GM18507 (cell line): ENCODE measurements at places on chromosomes 16 and 17.

- DNase-seq: no peak
Measured at GRCh38 chr16:2308089-2308962, 32.2 kb downstream of the ABCA3 start.

- DNase-seq: no peak
Measured at GRCh38 chr17:29674281-29674680, 51.6 kb upstream of the CORO6 start.

DNA sequence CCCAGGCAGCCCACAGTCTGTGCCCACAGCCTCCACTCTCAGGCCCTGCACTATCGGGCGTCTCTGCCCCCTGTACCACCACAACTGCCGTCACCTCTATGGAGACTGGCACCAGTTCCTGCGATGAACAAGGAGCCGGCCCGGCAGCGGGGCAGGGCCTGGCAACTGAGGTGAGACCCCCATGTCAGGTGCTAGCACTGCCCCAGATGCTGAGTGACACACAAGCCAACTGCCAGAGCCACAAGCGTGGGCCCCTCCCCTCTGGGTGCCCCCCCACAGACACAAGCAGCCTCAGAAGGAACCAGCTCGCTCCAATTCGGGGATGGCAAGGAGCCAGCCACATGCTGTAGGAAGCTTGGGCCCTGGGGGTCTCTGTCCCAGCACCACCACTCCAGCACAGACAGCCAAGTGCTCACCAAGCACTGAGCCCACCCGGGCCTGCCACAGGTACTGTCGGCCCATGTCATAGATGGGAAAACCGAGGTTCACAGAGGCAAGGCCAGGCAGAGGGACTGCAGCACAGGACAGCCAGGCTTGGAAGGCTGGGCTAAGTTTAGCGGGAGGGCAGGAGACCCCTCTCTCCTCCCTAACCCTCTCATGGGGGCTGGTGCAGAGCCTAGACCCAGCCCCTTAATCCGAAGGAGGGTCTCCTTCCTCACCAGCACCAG, 1.5 kb upstream of the PVALEF start:
- DNase-seq: no peak

GRCh38 chr17:72605543-72605942, 484.7 kb downstream of the SOX9 start:
- DNase-seq: no peak

GRCh38 chr17:20009052-20009301, 182 bp upstream of the SPECC1 start:
- DNase-seq: no peak

GRCh38 chr16:85612191-85612800, 826 bp upstream of the GSE1 start:
- DNase-seq: no peak

GRCh38 chr17:57747221-57748017, 2.3 kb upstream of the CCDC182 start:
- no peak for DNase-seq

DNA sequence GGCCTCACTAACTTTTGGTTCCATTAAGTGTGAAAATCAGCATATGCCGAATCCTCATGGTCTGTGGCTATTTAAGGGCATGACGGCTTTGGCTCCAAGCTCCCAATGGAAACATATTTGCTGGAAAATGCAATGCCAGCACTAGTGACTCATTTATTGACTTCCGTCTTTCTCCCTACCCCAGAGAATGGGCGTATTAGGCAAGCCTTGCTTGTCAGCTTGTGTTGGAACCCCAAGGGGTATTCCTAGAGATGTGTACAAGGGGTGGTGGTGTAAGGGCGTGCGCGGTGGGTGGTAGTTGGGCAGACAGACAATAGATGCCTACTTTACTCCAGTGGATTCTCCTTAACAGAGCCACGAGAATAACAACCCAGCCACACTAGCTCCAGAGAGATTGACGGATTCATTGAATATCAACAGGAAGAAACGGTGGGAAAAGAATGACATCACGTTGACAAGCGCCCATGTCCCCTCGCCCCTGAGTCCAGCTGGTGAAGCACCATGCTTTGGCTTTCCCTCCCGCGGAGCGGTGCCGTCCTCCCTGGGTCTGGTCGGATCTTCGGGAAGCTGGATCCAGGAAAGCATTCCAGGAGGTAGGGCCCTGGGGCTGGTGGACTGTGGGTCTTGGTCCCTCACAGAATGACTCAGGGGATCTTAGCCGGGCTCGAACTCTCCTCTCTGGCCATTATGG, 10.3 kb downstream of the CD300LB start:
- no peak for DNase-seq

GRCh38 chr17:82831818-82832200, 8.0 kb downstream of the ZNF750 start:
- DNase-seq: no peak

GRCh38 chr16:2804728-2805127, 6.5 kb downstream of the PRSS41 start:
- DNase-seq: no peak

DNA sequence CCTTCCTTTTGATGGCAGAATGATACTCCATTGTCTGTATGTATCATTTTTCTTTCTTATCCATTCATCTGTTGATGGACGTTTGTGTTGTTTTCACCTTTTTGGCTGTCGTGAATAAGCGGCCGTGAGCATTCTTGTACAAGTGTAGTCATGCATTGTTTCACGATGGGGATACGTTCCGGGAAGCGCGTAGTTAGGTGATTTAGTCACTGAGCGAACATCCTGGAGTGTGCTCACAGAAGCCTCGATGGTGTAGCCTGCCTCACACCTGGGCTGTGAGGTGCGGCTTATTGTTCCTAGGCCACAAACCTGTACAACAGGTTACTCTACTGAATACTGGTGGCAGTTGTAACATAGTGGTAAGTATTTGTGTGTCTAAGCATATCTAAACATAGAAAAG, 136.5 kb downstream of the CMIP start:
- no peak for DNase-seq

DNA sequence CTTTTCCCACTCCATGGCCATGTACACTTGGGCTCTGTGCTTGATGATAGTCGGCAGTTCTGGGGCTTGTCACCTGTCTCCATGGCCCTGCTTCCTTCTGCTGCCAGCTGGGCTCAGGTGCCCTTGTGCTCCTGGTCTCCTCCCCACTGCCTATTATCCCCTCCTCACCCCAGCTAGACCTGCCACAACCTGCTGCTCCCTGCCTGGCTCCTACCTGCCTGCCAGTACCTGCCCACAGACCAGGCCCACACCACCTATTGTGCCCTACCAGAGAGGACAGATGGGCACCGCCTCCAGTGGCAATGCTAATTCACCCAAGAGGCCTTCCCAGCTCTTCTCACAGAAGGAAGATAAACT, 538 bp upstream of the RAPGEFL1 start:
- DNase-seq: no peak

DNA sequence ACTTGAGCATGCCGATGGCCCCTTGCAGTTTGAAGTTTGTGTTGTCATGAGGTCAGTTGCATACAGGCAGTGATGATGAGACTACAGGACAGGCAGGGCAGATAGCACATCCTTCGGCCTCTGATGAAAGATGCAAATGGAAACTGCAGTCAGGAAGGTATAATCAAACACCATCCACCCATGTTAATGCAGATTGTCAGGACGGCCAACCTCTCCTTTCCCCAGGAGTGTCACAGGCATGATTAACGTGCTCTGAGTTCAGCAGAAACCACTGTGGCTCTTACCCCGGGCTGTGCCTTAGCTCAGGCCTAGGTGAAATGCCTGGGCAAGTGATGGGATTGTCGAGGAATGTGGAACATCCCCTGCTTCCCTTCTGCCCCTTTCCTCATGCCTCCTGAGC, 893.5 kb upstream of the RBFOX1 start:
- no peak for DNase-seq

DNA sequence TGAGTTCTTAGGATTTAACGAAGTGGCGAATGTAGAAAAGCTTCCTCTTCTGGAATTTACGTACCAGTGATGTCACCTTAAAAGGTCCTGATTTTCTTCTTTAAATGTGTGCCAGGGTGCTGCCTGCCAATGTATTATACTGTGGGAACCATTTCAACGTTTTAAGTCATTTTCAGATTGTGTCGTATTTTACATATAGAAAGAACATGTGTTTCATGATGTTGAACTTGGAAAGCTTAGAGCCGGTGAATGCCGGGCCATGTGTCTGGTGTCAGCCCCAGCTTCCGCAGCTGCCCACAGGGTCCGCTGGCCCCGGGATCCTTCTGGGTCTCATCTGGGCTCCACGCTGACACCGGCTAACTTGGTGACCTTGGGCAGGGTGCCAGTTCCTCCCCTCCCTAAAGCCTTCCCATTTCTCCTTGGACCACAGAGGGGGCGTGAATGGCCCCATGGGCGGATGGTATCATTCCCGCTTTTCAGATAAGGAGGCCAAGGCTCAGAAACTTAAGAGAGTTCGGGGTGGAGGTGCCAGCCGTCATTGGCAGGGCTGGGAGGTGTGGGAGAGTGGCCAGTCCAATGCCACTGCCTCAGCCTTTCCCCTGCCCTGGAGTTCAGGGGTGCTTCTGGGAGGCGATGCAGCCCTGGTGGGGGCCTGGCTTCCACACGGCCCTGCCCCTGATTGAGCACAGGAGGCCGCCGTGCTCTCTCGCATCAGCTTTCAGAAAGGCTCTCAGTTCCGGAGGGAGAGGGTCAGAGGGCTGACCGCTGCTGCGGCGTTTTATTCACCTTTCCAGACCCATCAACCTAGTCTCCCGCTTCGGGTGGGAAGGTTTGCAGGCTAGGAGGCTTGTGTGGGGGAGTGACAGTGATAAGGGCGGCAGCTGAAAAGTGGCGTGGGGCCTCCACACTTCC, 68.8 kb upstream of the CIBAR2 start:
- DNase-seq: no peak

DNA sequence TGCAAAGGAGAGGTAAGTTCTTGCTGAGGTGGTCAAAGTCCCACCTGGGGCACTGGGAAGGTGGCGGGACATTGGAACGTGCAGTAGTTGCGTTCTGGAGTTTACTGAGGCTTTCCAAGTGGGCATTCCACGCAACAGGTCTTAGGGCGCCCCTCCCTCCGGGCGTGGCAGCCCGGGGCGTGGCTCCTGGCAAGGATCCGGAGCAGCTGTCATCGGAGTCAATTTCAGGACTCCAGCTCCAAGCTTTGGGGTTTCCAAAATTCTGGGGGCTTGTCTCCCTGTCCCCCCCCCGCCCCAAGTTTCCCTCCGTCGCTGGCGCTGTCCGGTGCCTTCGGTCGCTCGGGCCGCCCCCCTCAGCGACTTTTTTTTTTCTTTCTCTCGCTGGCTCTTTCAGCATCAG, 43.1 kb upstream of the AMZ2 start:
- no peak for DNase-seq

GRCh38 chr17:8518326-8518725, 82.6 kb downstream of the NDEL1 start:
- no peak for DNase-seq

- DNase-seq: no peak
Measured at GRCh38 chr17:48609759-48610281, 997 bp downstream of the HOXB7 start.

DNA sequence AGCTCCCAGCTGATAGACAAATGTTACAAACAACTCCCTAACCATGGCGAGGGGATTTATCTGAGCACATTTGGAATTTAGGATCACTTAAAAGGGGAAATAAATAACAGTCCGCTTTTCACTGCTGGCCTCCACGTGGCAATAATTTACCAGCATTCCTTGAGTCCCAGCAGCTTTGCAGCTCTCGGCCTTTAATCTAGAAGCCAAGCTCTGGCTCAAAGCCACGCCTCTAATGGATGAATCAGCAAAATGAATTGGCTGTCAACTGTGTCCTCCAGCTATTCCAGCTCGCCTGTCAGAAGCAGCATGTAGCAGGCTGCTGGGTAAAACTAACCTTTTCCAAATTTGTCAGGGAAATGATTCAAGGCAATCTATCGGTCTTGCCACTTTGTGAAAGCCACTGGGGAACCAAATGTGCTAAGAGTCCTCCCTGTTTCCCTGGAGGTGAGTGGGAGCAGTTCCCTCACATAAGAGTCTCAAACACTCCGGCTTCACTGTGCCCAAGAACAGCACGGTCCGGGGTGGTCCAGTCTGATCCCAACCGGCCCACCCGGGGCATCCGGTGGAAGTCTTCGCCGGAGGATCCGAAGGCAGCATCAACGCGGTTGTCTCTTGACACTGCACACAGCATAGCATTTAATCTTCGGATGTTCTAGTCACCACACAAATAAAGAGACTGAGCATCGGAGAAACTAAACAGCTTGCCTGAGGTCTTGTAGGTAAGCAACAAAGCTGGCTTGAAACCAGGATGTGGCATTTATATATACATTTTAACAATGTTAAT, 143.3 kb downstream of the PARN start:
- DNase-seq: no peak

DNA sequence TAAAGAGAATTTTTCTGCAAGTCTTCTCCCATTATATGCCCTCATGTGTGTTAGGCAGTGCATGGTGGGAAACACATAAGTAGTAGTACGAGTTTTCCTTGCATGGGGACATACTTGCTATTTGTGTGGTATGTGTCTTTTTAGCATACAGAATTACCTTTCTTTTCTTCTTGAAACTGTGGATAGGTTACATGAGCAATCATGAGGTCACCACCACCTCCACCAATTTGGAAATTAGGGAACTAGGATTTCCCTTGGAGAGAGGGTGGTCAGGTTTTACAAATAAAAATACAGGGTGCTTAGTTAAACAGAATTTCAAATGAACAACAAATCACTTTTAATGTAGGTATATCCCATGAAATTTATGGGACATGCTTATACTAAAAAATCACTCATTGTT, 16.3 kb upstream of the AMZ2 start:
- no peak for DNase-seq

GRCh38 chr17:77444984-77445759, 304.4 kb downstream of the SEC14L1 start:
- no peak for DNase-seq

DNA sequence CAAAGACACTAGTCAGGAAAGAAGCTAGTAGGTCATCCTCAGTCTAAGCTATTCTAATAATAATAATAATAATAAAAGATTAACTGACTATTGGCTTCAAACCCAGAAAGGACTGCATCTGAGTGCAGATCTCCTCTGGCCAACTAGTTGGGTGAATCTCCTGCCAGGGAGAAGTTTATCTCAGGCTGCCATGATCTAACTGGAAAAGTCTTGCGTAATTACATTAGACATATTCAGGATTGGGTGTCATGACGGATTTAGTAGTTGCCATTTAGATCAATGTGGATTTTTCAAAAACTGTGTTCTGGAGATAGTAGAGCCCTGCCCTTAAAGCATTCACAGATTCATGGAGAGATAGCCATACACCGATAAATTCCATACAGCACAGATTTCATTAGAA, 69.5 kb downstream of the KIF2B start:
- DNase-seq: no peak

DNA sequence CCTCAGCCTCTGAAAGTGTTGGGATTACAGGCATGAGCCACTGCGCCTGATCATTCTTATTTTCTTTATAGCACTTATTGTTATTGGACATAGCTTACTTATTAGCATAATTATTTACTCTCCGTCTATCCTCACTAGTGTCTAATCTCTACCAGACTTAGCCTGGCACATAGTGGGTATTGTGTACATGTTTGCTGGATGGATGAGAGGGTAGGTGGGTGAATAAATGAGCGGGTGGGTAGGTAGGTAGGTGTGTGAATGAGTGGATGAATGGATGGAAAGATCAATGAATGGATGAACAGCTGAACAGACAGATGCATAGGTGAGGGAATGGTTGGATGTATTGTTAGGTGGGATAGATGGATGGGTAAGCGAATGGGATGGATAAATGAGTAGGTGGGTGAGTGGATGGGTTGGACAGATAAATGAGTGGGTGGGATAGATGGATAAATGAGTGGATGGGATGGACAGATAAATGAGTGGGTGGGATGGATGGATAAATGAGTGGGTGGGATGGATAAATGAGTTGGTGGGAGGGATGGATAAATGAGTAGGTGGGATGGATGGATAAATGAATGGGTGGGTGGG, 51.9 kb downstream of the ABCC6 start:
- DNase-seq: no peak

- DNase-seq: no peak
Measured at GRCh38 chr17:50289991-50290702, 15.9 kb downstream of the TMEM92 start.

- DNase-seq: no peak
Measured at GRCh38 chr17:3960764-3961163, 3.5 kb downstream of the ATP2A3 start.
